ENCODE measurements at places on chromosomes 3 and 15.

GRCh38 chr3:101171681-101172191 is 148.6 kb downstream of the IMPG2 start:
- DNase-seq = no peak

GRCh38 chr3:171986757-171987518 is 52.4 kb upstream of the FNDC3B start:
- no peak for DNase-seq

DNA sequence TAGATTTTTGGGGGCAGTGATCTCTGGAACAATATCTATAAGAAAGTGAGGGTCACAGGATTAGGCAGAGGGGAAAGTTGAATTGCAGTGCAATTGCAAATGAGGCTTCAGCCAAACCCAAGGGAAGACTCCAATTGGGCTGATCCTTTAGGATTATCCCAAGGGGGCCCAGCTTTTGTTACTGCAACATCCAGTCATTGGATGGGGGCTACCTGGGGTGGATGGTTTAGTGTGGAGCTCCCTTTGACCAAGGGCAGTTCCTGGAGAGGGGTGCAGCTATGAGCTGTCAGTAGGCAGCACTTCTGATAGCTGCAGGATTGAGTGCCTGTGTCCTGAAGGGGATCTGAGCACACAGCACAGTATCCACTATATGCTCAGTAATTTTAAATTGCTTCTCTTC is 355.2 kb upstream of the AZI2 start:
- no peak for DNase-seq

DNA sequence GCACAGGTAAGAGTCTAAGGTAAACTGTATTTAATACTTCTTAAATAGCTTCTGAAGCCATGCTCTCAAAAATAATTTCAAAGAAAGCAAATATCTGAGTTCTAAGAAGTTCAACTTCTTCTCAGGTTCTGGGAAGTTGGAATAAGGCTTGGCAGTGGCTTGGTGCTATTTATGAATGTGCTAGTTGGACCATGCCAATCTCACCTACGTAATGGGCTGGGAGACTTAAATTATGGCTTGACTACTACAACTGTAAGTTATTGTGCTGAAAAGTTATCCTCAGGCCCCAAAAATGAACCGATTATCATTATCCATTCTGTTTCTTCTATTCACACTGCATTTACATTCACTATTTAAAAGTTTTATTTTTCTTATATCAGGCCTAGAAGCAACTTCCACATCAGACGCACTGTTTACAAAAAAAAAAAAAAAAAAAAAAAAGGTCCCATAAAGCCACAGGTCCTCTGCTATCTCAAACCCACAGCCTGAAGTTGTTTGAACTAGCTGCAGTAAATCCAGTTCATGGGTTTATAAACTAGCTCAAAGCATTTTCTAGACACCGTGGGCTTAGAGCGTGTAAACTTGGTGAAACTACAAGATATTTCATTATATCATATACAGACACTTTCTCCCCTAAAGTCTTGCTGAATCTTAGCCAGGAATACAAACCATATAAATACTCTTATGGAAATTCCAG is 3.4 kb downstream of the LRIG1 start:
- DNase-seq = no peak

- no peak for DNase-seq
Measured at GRCh38 chr3:64460877-64461276, 226.9 kb downstream of the ADAMTS9 start.

GRCh38 chr15:45763170-45763869 is 128.5 kb downstream of the SQOR start:
- DNase-seq = peak; percentile 10

GRCh38 chr3:168709073-168709472 is 613.3 kb upstream of the GOLIM4 start:
- peak; percentile 90 for DNase-seq

- DNase-seq = no peak
Measured at GRCh38 chr3:64138656-64139375, 86.5 kb downstream of the PRICKLE2 start.

- no peak for DNase-seq
Measured at GRCh38 chr3:139302084-139302800, 41.6 kb upstream of the MRPS22 start.

DNA sequence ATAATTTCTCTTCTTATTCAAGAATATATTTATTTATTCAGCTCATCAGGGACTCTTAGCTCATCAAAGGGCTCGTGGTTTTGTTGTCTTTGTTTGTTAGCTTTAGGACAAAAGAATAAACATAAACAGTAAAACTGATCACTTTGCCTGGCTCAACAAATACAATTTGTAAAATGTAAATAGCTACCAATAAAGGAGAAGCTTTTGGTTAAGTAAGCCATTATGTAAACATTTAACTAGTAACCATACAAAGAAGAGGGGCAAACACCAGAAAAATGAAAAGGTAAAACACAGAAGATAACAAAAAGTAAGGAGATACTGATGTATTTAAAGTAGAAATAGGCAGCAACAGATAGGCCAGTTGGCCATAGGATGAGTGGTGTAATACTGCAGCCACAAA is 761.7 kb downstream of the ROBO1 start:
- DNase-seq = no peak

- DNase-seq = no peak
Measured at GRCh38 chr15:44695294-44695693, 15.8 kb downstream of the PATL2 start.

- DNase-seq = peak; percentile 80
Measured at GRCh38 chr15:31327669-31328427, 1.2 kb downstream of the KLF13 start.

- DNase-seq = no peak
Measured at GRCh38 chr3:19950316-19950715, 3.4 kb downstream of the RAB5A start.

GRCh38 chr15:65217526-65218482 is 6.5 kb upstream of the CILP start:
- DNase-seq = no peak

DNA sequence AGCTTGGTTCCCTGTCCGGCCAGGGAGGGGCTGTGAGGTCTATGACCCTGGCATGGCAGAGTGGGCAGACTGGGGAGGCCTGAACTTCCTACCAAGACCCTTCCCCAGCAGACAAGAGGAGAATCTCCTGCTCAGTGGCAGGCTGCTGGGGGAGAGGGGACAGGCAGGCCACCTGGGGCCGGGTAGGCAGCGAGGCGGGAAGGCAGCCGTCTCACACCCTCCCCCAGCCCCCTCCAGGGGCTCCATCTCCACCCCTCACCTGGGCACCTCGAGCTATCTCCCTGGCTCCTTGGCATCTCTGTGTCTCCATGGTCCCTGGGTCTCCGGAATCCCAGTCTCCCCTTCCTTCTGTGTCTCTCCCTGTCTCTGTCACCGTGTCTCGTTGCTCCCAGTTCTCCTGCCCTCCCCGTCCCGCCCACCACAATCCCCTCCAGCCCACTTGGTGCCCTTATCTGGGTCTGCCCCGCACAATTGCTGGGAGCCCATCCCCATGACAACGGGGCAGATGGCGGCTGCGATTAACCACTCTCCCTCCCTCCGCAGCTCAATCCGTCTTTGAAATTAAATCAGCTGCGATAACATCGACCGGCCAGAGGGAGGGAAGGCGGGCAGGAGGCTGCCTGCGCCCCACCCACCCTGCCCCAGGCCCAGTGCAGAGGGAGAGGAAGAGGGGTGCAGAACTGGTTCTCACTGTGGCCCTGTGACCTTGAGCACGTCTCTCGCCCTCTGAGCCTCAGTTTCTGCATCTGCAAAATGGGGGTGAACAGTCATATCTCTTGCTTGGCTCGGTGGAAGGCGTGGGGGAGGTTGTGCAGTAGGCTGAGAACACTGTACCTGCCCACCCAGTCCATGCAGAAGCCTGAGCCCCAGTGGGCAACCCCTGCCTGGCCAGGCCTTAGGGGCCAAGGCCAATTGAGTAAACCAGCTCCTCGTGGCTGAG is 9.6 kb downstream of the DNAJB8 start:
- DNase-seq = no peak

- no peak for DNase-seq
Measured at GRCh38 chr15:54577476-54578250, 599.4 kb downstream of the UNC13C start.

DNA sequence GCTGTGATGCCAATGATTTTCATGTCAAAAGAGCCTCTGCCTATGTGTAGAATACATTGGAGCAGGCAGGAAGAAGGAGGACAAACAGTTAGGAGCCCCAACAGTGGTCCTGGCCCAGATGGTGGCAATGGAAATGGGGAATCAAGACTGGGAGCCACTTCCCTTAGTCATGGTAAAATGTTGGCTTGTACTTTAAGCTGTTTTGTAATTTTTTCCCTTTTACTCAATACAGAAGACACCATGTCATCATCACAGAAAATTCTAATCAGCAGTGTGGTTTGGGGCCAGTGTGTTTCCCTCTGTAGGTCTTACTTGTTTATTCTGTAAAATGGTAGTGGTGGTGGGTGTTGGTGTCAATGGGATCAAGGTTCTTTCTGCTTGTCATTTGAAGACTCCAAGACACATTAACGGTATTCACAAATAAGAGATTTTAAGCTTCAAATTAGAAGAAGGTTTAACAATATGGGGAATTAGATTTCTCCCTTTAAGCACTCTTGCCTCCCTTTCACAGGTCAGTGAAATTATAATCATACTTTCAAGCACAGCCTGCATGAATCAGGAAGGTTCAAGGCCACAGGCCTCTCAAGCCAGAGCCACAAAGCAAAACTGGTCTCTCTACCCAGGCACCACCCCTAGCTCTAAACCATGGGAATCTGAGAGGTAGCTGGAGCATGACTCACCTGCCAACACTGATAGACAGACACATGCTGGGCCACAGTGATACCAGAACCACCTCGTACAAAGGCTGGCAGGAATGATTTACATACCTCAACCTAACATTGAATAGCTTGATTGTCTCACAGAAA is 24.9 kb downstream of the SIAH2 start:
- DNase-seq = no peak

- no peak for DNase-seq
Measured at GRCh38 chr3:177673112-177673914, 476.0 kb upstream of the TBL1XR1 start.

DNA sequence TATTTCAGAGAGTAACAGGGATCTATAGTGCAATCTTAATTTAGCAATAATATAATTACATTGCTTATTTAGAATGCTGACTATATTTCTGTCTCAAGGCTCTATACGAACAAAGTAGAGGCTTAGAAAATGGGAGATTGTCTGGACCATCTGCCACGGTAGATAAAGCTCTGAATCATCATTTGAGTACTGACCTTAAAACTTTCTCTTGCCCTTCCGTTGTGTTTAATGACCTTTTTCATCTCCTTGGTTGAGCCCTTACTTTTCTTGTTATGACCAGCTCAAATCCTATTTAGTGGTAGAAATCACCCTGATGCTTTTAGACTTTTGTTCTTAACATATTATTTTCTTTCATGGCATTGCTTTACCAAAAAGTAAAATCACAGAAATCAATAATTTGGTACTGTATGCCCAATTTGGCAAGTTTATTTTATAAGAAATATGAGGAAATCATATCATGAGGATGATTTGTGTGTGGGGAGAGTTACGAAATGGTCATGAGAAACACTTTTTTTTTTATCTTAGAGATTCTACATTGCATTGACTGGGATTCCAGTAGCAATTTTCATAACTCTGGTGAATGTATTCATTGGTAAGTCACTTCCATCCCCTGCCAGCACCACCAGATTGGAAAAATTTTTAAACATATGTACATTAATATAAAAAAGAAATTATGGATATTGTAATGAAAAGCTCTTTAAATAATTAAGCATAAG is 11.0 kb downstream of the NDUFB5 start:
- no peak for DNase-seq

- peak; percentile 6 for DNase-seq
Measured at GRCh38 chr15:74664028-74664616, 31.7 kb downstream of the EDC3 start.

GRCh38 chr3:195200010-195200822 is 70.7 kb downstream of the XXYLT1 start:
- DNase-seq = no peak

DNA sequence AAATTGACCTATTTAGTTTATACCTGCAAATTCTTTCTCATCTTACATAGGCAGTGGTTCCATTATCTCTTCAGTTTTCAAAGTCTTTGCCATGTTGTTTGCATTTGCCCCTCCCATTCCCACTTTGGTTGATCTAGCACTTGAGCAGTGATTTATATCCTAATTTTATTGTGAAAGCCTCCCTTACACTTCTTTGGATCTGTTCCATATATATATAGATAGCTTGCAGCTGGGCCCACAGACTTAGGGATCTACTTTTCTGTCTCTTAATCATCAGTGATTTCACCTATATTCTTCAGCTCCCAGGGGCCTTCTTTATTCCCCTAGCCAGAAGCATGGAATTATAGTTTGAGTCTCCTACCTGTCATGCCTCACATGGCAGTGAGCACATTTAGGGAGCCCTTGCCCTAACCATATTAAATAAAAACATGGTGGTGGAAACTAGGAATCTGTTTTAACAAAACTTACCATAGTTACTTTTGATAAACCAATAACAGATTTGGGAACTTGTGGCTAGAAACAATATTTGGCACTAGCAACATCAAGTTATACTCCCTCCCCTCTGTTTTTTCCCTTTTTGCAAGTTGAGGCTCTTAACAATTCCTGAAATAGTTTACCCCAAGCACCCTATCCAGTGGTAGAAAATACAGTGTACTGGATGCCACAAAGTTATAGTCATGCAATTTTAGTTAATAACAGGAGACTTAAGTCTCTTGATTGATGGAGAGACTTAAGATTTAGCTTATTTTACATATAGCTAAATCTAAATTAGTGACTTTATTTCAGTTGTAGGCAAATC is 41.7 kb downstream of the ARIH1 start:
- DNase-seq = no peak

DNA sequence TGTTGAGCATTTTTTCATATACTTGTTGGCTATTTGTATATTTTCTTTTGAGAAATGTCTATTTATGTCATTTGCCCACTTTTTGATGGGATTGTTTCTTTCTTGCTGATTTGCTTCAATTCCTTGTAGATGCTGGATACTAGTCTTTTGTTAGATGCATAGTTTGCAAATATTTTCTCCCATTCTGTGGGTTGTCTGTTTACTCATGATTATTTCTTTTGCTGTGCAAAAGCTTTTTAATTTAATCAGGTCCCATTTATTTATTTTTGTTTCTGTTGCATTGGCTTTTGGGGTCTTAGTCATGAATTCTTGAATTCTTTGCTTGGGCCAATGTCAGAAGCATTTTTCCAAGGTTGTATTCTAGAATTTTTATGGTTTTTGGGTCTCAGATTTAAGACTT is 251.7 kb downstream of the WNT5A start:
- no peak for DNase-seq

DNA sequence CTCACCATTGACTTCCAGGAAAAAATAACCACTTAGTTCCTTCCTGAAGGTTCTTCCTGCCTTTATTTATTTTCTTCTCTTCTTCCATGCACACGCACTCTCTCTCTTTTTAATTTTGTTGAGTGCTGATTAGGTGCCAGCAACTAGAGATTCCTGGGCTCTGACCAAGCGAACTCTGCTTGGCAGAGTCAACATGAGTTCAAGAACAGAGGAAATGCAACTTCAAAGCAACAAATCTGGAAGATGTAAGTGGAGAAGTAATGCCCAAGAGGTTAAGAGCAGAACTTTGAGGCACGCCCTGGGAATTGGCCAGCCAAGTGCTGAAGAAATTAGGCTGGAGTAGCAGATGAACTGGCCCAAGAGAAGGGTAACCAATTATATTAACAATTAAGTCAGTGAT is 8.5 kb downstream of the ERC2 start:
- DNase-seq = no peak

Data from NCI-H2081 (cell line).